ENCODE measurements at places on chromosomes 5 and 9. TPM values are rescaled to one million over a fixed set of nuclear protein-coding genes. Genes with fewer than 3 reads are reported as not detected.

GRCh38 chr5:143671021-143671420, 140.9 kb upstream of the HMHB1 start:
- H3K27me3 ChIP-seq, result no peaks in the 10 kb centered on the region
- H3K36me3 ChIP-seq, result no peaks in the 10 kb centered on the region
- H3K4me3 ChIP-seq, result no peak overlapping the region
- DNase-seq, result no peak
- H3K27ac ChIP-seq, result no peak overlapping the region
- H3K4me1 ChIP-seq, result peaks cover 51% of the 10 kb centered on the region

SLC25A48 gene
- not detected for total RNA-seq

EIF4E1B gene
- total RNA-seq, result not detected

SHOC1 gene
- total RNA-seq, result not detected

DNA sequence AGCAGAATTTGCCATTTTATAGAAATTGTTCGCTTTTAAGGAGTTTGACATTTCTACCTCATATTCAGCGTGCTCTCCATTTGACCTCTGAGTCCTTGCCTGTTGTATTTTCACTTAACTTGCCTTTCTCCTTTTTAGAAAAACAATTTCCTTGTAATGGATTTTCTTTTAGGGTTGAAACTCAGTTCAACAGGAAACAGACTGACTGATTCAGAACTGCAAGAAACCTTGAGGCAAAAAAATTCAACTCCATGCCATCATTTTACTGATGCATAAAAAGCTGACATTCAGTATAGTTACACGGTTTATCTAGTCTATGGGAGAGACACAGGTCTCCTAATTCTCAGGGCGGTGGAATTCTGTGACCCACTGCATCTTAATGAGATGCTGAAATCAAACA, 59.8 kb downstream of the MRPS30 start:
- H3K27ac ChIP-seq, result peak overlapping the region; percentile 86
- no peaks in the 10 kb centered on the region for H3K36me3 ChIP-seq
- H3K4me1 ChIP-seq, result peaks cover 34% of the 10 kb centered on the region
- H3K4me3 ChIP-seq, result no peak overlapping the region

DNA sequence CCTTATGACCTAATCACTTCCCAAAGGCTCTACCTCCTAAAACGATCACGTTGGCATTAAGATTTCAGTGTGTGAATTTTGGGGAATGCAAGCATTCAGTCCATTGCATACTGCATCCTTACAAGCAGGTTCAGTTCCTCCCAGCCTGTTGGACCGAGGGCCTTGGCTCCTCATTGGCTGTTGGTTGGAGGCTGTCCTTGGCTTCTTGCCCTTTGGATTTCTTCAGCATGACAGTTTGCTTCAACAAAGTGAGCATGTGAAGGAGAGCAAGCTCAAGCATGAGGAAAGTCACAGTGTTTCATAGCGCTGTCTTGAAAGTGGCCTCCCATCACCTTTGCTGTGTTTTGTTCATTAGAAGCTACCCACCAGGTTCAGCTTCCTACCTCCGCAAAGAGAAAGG, 109.5 kb downstream of the GADD45G start:
- no peak overlapping the region for H3K27ac ChIP-seq
- no peak overlapping the region for H3K4me3 ChIP-seq
- no peaks in the 10 kb centered on the region for H3K36me3 ChIP-seq

GRCh38 chr5:57695706-57696388, 213.2 kb upstream of the ACTBL2 start:
- peaks cover 18% of the 10 kb centered on the region for H3K36me3 ChIP-seq
- no peaks in the 10 kb centered on the region for H3K27me3 ChIP-seq
- H3K4me1 ChIP-seq, result peaks cover 62% of the 10 kb centered on the region
- no peak overlapping the region for H3K4me3 ChIP-seq
- H3K27ac ChIP-seq, result peak overlapping the region; percentile 98

Data from Calu3 (cell line).